ENCODE measurements at places on chromosomes 12 and 14. TPM values are rescaled to one million over a fixed set of nuclear protein-coding genes. Genes with fewer than 3 reads are reported as not detected.

RD3L gene
- not detected for total RNA-seq

SCN8A gene
- 0.14 TPM for total RNA-seq

GRCh38 chr12:110670161-110670701 is 18.7 kb downstream of the HVCN1 start:
- DNase-seq: no peak

GRCh38 chr12:60279221-60279620 is 683.4 kb downstream of the SLC16A7 start:
- no peak for DNase-seq
